ENCODE measurements at places on chromosomes 1 and 21. TPM values are rescaled to one million over a fixed set of nuclear protein-coding genes. Genes with fewer than 3 reads are reported as not detected.

ZNF593OS gene
- 41.3 TPM for total RNA-seq

SYCP1 gene
- total RNA-seq: 0.11 TPM

MMP23B gene
- 40.0 TPM for total RNA-seq

NPPB gene
- total RNA-seq: not detected

BCAR3 gene
- 14.5 TPM for total RNA-seq

PLA2G2E gene
- not detected for total RNA-seq

USH2A gene
- total RNA-seq: 48.3 TPM

VN1R5 gene
- total RNA-seq: not detected

KCNE2 gene
- total RNA-seq: not detected

TINAGL1 gene
- total RNA-seq: 68.1 TPM

PIK3C2B gene
- 44.6 TPM for total RNA-seq

FAM72B gene
- total RNA-seq: 3.7 TPM

THEM5 gene
- total RNA-seq: not detected

ADGRL4 gene
- 20.1 TPM for total RNA-seq

REN gene
- total RNA-seq: not detected

COL9A2 gene
- total RNA-seq: 66.9 TPM

IQGAP3 gene
- 8.4 TPM for total RNA-seq

ABCA4 gene
- total RNA-seq: 113 TPM

USF1 gene
- total RNA-seq: 69.9 TPM

SLC27A3 gene
- total RNA-seq: 16.4 TPM

GBP6 gene
- 0.38 TPM for total RNA-seq

TNFRSF1B gene
- total RNA-seq: 7.8 TPM

AUNIP gene
- 1.3 TPM for total RNA-seq

PRKAA2 gene
- 32.7 TPM for total RNA-seq
